ENCODE measurements at places on chromosomes 6 and 20. TPM values are rescaled to one million over a fixed set of nuclear protein-coding genes. Genes with fewer than 3 reads are reported as not detected.

Gene PPP1R11
- 51.3 TPM for total RNA-seq

Gene PLEKHG1
- 5.0 TPM for total RNA-seq

Gene ECT2L
- not detected for total RNA-seq

Gene IGF2R
- 75.5 TPM for total RNA-seq

DNA sequence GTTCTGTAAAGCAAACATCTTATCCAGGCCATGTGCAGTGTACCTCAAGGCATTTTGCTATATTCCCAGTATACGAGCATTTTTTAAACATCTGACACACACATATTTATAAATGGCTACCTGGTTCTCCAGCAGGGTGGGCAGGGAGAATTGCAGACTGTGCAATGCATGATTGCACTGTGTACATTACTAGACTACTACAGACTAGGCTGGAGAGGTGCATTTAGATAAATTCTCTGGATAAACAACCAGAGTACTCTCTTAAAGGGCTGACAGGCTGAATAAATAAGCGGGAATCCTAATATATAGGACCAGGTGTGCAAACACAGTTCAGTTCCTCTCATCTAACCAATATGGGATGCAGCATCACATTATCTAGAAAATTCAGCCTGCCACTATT lies 428.3 kb upstream of the ARID1B start:
- no peak overlapping the region for H3K4me3 ChIP-seq
- no peak for DNase-seq
- no peaks in the 10 kb centered on the region for H3K36me3 ChIP-seq
- no peaks in the 10 kb centered on the region for H3K27me3 ChIP-seq
- H3K4me1 ChIP-seq, result no peaks in the 10 kb centered on the region

Gene RAET1G
- total RNA-seq, result not detected

- no peak for DNase-seq
- no peaks in the 10 kb centered on the region for H3K36me3 ChIP-seq
- no peaks in the 10 kb centered on the region for H3K27me3 ChIP-seq
- no peak overlapping the region for H3K27ac ChIP-seq
- no peaks in the 10 kb centered on the region for H3K4me1 ChIP-seq
Observed at GRCh38 chr6:123925350-123925749, 121.7 kb downstream of the NKAIN2 start.

DNA sequence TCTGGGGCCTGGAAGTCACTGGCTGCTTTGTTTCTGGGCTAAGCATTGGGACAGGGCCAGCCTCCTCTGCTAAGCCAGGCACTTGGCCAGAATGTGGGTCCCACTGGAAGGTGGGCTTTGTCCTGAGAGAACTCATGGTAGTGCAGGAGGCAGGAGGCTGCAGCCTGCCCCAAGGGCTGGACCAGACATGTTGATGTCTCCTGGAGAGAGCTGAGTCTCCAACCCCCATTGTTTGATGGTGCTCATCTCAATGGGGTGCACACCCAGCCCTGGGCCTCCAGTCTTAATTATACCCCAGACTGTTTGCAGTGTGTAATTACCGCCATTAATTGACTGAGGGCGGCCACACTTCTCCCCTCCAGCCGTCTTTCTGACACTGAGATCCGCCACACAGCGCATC lies 220.5 kb upstream of the PMEPA1 start:
- H3K4me3 ChIP-seq, result no peak overlapping the region
- peaks cover 3% of the 10 kb centered on the region for H3K36me3 ChIP-seq
- H3K27me3 ChIP-seq, result no peaks in the 10 kb centered on the region

Gene HCRTR2
- not detected for total RNA-seq

DNA sequence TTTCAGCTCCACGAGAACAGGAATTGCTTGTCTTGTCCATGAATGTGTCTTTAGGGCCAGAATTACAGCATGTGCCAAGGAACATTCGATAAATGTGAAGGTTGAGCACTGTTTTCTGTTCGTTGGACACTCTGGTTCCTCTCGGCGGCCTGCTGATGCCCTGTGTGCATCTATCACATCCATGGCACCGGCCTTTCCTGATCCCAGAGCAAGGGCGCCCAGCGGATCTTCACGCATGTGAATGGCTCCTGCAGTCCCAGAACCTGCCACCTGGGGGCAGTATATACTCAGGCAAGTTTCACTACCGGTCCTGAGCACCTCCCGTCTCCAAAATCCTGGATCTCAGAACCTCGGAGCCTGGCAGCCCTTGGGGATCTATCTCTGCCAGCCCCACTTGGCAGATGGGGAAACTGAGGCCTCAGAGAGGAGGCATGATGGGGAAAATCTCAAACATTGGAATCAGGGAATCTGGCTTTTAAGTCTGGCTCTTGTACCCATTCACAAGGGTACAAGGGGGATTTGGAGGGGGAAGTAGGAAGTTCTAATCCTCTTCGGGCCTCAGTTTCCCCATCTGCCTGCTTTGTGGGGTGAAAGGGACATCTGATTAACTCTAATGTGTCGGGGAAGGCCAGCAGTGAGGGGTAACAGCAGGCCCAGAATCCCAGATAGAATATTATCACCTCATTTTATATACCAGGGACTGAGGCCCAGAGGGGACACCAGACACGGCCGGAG lies 4.3 kb upstream of the CEBPB start:
- H3K36me3 ChIP-seq, result no peaks in the 10 kb centered on the region
- no peak overlapping the region for H3K27ac ChIP-seq
- peaks cover 4% of the 10 kb centered on the region for H3K4me1 ChIP-seq
- peaks cover 16% of the 10 kb centered on the region for H3K27me3 ChIP-seq

DNA sequence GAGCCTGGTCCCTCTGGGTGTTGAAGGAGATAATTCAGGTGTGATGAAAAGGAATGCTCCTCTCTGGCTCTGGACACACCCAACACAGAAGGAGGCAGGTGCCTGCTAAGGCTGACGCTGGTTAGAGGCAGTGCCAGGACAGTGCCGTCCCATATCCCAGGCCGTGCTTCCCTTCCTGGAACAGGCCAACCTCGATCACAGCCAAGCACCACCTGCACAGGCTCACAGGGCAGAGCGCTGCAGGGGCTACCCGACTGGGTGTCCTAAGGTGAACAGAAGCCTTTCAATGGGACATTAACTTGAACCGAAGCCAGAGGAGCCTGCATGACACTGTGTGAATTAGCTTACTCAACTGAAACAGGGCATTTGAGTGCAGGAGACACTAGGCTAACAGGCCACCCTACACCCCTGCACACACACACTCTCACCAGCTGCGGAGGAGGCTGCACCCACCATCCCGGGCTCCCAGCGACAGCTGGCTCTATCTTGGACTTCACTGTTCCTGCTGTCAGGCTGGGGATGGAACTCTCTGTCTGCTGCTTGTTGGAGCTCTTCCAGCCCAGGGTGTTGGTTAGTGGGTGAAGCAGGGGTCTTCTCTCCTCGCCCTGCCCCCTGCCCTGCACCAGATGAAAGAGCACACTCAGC lies 347.2 kb downstream of the TAF4 start:
- H3K27me3 ChIP-seq, result no peaks in the 10 kb centered on the region
- H3K4me3 ChIP-seq, result peak overlapping the region; percentile 73
- H3K36me3 ChIP-seq, result no peaks in the 10 kb centered on the region
- peaks cover 24% of the 10 kb centered on the region for H3K4me1 ChIP-seq
- no peak for DNase-seq
- H3K27ac ChIP-seq, result peak overlapping the region; percentile 49

DNA sequence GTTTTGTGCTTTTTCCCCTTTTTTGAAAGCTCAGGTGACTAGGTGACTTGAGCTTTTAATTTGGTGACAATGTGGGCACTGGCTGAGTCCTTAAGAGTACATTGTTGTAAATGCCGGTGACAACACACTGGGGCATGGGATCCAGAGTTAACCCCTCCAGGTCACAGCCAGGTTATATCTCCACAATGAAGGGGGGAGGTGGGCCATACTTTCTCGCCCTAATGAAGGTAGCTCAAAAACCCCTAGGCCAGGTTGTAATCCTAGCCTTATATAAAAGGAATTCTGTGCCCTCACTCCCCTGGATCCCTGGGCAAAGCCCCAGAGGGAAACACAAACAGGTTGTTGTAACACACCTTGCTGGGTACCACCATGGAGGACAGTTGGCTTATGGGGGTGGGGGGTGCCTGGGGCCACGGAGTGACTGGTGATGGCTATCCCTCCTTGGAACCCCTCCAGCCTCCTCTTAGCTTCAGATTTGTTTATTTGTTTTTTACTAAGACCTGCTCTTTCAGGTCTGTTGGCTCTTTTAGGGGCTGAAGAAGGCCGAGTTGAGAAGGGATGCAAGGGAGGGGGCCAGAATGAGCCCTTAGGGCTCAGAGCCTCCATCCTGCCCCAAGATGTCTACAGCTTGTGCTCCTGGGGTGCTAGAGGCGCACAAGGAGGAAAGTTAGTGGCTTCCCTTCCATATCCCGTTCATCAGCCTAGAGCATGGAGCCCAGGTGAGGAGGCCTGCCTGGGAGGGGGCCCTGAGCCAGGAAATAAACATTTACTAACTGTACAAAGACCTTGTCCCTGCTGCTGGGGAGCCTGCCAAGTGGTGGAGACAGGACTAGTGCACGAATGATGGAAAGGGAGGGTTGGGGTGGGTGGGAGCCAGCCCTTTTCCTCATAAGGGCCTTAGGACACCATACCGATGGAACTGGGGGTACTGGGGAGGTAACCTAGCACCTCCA lies 2.2 kb upstream of the VEGFA start:
- no peak overlapping the region for H3K4me3 ChIP-seq
- no peak for DNase-seq
- peaks cover 6% of the 10 kb centered on the region for H3K36me3 ChIP-seq

GRCh38 chr6:159063549-159063948 lies 18.8 kb upstream of the TAGAP start:
- no peak overlapping the region for H3K4me3 ChIP-seq
- H3K27ac ChIP-seq, result peak overlapping the region; percentile 93
- peaks cover 93% of the 10 kb centered on the region for H3K4me1 ChIP-seq
- no peaks in the 10 kb centered on the region for H3K36me3 ChIP-seq

GRCh38 chr6:137900815-137901214 lies 33.8 kb downstream of the TNFAIP3 start:
- H3K36me3 ChIP-seq, result no peaks in the 10 kb centered on the region
- H3K4me3 ChIP-seq, result no peak overlapping the region
- no peaks in the 10 kb centered on the region for H3K27me3 ChIP-seq
- peaks cover 39% of the 10 kb centered on the region for H3K4me1 ChIP-seq
- no peak for DNase-seq

- no peak overlapping the region for H3K27ac ChIP-seq
- H3K36me3 ChIP-seq, result no peaks in the 10 kb centered on the region
- DNase-seq, result no peak
- peaks cover 34% of the 10 kb centered on the region for H3K27me3 ChIP-seq
Observed at GRCh38 chr6:151494936-151495320, 1.1 kb downstream of the CCDC170 start.

GRCh38 chr6:5724911-5725310 lies 281.8 kb downstream of the NRN1 start:
- no peak overlapping the region for H3K4me3 ChIP-seq
- no peak for DNase-seq
- no peaks in the 10 kb centered on the region for H3K36me3 ChIP-seq
- no peak overlapping the region for H3K27ac ChIP-seq
- no peaks in the 10 kb centered on the region for H3K4me1 ChIP-seq
- H3K27me3 ChIP-seq, result no peaks in the 10 kb centered on the region

Gene KIFC1
- total RNA-seq, result 103 TPM

Gene ALDH8A1
- total RNA-seq, result 0.24 TPM

GRCh38 chr20:48247961-48248360 lies 462.7 kb upstream of the SULF2 start:
- peaks cover 5% of the 10 kb centered on the region for H3K27me3 ChIP-seq
- no peaks in the 10 kb centered on the region for H3K4me1 ChIP-seq
- no peak for DNase-seq
- H3K4me3 ChIP-seq, result no peak overlapping the region
- H3K27ac ChIP-seq, result no peak overlapping the region
- no peaks in the 10 kb centered on the region for H3K36me3 ChIP-seq

Gene FAXC
- total RNA-seq, result not detected

Gene LY6G5C
- 1.8 TPM for total RNA-seq

- H3K36me3 ChIP-seq, result peaks cover 4% of the 10 kb centered on the region
- H3K4me1 ChIP-seq, result peaks cover 21% of the 10 kb centered on the region
- no peak for DNase-seq
- H3K27me3 ChIP-seq, result no peaks in the 10 kb centered on the region
Observed at GRCh38 chr6:129874837-129875236, 13.7 kb upstream of the TMEM244 start.

Gene ARHGAP40
- total RNA-seq, result not detected

GRCh38 chr6:106569428-106569827 lies 59.9 kb downstream of the RTN4IP1 start:
- peak overlapping the region; percentile 16 for H3K27ac ChIP-seq
- H3K36me3 ChIP-seq, result peaks cover 12% of the 10 kb centered on the region
- no peaks in the 10 kb centered on the region for H3K27me3 ChIP-seq
- H3K4me3 ChIP-seq, result no peak overlapping the region
- DNase-seq, result no peak

Gene RHAG
- total RNA-seq, result not detected

Gene CLVS2
- total RNA-seq, result not detected

DNA sequence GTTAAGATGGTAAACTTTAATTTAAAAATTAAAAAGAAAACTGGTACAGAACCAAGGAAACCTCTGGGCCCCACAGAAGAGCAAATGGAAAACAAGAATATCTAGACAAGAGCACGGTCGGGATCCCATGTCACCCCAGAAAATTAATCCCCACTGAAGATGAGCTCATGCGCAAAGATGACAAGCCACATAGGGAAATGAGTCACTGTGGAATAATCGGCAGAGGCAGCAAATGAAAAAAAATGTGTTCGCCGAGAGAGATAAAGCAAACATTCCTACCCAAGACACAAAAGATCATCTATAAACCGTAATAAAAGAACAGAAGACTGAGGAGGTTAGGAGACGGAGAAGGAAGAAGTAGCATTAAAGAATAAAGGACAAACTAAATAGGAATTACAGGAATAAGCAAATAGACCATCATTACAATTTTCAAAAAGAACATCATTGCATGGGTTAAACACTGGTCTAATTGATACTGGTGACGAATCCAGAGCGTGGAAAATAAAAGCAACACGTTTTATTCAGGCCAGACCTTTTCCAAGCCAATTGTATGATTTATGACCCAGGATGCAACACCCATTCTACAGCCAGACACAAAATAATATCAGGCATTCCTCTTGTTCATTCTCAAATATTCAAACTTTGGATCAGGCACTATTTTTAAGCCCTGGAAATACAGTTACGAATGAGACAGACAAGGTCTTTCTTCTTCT lies 138.0 kb upstream of the ARID1B start:
- no peak for DNase-seq
- no peaks in the 10 kb centered on the region for H3K27me3 ChIP-seq
- H3K36me3 ChIP-seq, result no peaks in the 10 kb centered on the region
- no peak overlapping the region for H3K27ac ChIP-seq

GRCh38 chr20:9403448-9403847 lies 110.9 kb upstream of the LAMP5 start:
- H3K36me3 ChIP-seq, result no peaks in the 10 kb centered on the region
- no peak overlapping the region for H3K4me3 ChIP-seq
- no peak for DNase-seq
- no peaks in the 10 kb centered on the region for H3K4me1 ChIP-seq
- no peaks in the 10 kb centered on the region for H3K27me3 ChIP-seq

DNA sequence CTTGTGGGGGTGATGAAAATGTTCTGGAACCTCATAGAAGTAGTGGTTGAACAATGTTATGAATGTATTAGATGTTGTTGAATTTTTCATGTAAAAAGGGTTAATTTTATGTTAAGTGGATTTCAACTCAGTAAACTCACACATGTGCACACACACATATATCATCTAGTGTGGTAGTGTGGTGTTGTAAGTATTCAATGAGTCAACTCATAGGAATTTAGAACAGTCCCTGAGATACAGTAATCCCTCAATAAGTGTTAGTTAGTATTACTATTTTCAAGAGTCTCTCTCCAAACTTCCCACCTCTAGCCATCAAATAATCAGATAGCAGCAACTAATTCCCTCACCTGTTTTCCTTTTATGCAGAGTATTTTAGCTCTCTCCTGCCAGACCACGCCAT lies 563.1 kb upstream of the JARID2 start:
- no peak for DNase-seq
- peaks cover 5% of the 10 kb centered on the region for H3K4me1 ChIP-seq
- H3K27me3 ChIP-seq, result peaks cover 2% of the 10 kb centered on the region
- no peaks in the 10 kb centered on the region for H3K36me3 ChIP-seq
- H3K27ac ChIP-seq, result no peak overlapping the region

Measured in activated CD4-positive, alpha-beta memory T cell treated with anti-CD3 and anti-CD28 coated beads for 36 hours (primary cell).